Naive thymus-derived CD8-positive, alpha-beta T cell (primary cell): ENCODE measurements at places on chromosomes 1 and 21. TPM values are rescaled to one million over a fixed set of nuclear protein-coding genes. Genes with fewer than 3 reads are reported as not detected.

- no peak for DNase-seq
These were observed 10.0 kb downstream of the ADAMTS1 start for GRCh38 chr21:26835027-26835713.

The CFHR3 gene
- not detected for total RNA-seq

GRCh38 chr1:33818071-33818470, 45.8 kb upstream of the HMGB4 start:
- no peak for DNase-seq

DNA sequence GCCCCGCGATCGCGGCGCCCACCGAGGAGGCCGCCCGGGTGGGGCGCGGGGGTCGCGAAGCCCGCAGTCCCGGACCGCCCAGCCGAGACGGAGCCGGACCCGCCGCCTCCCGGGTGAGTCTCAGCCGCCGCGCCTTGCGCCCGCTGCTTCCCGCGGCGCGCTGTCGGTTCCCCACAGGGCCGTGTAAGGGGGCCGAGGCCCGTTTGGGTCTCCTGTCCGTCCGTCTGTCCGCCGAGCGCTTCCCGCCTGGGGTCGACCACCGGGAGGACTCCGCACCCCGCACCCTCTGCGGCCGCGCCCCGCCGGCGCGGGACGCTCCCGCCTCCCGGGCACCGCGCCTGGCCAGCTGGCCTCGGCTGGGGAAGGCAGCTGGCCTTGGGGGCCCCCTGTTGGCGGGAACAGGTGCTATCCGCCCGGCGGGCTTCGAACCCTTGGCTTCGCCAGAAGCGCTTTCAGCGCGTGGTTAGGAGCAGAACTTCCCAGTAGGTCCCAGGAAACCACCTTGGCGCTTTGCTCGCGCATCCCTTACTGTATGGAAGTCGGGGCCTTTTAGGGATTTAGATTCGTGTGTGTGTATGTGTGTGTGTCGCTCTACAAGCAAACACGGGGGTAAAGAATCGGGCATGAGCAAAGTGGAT, 414 bp downstream of the TMEM51 start:
- DNase-seq: no peak

- no peak for DNase-seq
These were observed 104.5 kb downstream of the KCNJ6 start for GRCh38 chr21:37811711-37812110.

- no peak for DNase-seq
These were observed 43.3 kb downstream of the COQ8A start for GRCh38 chr1:226983247-226983991.

DNA sequence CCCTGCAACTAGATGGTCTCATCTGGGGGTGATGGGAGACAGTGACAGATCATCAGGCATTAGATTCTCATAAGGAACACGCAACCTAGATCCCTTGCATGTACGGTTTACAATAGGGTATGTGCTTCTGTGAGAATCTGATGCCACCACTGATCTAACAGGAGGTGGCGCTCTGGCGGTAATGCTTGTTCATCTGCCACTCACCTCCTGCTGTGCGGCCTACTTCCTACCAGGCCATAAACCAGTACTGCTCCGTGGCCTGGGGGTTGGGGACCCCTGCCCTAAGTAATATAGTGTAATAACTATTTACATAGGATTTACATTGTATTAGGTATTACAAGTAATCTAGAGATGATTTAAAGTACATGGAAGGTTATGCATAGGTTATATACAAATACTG, 134.9 kb downstream of the CLEC20A start:
- no peak for DNase-seq

- DNase-seq: no peak
These were observed 73.8 kb upstream of the ZNF678 start for GRCh38 chr1:227489572-227489971.

GRCh38 chr1:168626326-168626725, 49.9 kb downstream of the XCL1 start:
- DNase-seq: no peak

GRCh38 chr1:218482683-218483082, 137.5 kb downstream of the TGFB2 start:
- DNase-seq: no peak

DNA sequence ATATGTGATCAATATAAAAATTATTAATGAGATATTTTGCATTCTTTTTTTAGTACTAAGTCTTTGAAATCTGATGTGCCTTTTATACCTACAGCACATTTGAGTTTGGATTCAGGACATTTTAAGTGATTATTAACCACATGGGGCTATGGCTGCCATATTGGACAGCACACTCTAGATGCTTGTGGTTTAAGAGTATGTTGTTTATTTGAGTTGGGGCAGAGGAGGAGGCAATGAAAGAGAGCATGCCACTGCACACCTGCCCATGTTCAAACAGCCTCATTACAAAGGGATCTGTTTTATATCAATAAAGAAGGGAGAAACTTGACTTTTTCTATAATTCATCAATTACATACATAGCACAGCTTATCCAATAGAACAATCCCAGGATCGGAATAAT, 99.4 kb upstream of the EDEM3 start:
- no peak for DNase-seq

- no peak for DNase-seq
These were observed 57.9 kb downstream of the ZNF678 start for GRCh38 chr1:227621211-227621610.

The ALPL gene
- total RNA-seq: not detected

DNA sequence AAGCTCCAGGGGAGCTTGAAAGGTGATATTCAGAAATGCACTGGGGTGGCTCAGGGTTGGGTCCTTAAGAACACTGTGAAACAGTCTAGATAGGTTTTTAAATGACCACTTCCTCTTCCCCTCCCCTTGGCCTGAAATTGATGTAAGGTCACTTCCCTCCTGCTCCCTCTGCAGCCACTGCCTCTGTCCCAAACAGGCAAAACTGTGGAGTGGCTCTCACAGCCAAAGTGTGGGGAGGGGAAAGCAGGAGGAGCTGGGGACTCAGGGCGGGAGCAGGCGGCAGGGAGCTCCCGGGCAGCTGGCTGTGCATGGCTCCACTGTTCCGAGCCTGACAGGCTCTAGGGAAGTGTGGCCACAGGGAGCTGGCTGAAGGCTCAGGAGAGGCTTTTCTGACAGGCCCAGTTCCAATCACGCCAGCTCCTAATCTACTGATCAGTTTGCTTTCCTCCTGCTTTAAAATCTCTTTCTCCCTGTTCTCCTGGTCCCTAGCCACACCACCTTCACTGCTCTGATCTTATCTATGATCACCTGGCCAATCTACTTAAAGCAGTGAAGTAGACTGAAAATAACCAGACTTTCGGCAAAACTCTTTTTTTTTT, 5.1 kb upstream of the CSRP1 start:
- DNase-seq: no peak

DNA sequence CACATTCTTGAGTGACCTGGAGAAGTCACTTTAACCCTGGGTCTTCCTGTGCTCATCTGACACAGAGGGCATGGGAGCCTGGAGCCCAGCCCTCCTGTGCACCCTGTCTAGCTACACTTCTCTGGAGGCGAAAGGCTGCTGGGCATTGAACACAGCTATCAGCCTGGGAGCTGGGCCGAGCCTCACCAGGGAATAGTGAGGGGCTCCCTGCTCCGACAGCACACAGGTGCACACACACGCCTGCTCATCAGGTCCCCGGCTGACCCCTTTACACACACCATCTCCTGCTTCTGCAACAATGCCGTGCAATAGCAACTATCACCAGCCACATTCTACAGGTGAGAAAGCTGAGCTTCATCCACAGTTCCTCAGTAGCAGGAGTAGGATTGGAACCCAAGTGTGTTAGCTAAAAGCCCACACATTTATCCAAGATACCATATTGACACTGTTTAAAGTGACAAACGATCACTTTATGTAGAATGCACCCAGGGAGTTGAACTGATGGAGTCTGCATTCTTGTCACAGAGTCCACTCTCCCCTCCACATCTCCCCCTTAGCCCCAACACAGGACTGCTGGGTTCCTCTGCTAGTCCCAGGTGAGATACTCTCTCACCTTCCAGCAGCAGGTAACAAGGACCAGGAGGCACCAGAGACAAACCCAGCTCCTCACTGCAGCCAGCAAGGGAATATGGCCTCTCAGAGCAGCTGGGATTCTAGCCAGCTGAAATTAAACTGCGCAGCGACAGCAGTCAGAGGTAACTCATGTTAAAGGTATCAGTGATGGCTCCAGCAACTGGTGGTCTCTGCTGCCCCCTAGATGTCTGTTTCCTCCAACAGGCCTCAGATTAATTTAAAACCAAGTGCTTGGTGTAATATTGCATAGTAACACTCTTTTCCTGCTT, 18.3 kb upstream of the CAPN8 start:
- DNase-seq: peak; percentile 58

The HES5 gene
- not detected for total RNA-seq

DNA sequence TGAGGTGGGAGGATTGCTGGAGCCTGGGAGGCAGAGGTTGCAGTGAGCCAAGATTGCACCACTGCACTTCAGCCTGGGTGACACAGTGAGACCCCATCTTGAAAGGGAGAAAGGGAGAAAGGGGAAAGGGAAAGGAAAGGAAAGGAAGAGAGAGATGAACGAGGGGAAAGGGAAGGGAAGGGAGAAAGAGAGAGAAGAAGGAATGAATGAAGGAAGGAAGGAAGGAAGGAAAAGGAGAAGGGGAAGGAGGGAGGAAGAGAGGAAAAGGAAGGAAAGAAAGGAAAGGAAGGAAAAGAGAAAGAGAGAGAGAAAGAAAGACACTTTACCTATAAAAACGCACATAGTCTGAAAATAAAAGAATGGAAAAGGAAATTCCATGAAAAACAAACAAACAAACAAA, 18.0 kb downstream of the ZNF695 start:
- no peak for DNase-seq

The DFFB gene
- total RNA-seq: 20.6 TPM

- DNase-seq: peak; percentile 49
These were observed 18.0 kb upstream of the PTP4A2 start for GRCh38 chr1:31955917-31956736.

- no peak for DNase-seq
These were observed 1.8 kb upstream of the PIK3CD start for GRCh38 chr1:9649769-9650168.

DNA sequence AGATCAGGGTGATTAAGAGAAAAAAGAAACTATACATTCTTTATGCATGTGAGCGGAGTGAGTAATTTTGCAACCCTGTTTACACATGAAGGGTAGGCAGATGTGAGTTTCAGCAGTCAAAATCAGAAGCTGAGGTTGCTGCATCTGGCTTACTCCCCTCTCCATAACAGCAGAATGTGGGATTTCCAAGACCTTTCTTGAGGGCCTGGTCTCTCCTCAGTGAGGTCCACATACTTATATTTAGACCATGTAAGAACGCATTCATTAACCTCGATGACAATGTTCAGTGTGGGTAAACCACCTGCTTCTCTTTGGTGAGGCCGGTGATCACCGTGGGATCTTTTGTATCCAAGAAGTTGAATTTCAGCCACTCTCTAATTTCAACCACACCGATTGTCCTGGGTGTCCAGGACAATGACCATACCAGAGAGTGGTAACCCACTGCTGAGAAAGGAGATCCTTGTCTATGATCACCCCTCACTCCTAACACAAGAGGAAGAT, 18.7 kb upstream of the RAP1A start:
- DNase-seq: no peak

DNA sequence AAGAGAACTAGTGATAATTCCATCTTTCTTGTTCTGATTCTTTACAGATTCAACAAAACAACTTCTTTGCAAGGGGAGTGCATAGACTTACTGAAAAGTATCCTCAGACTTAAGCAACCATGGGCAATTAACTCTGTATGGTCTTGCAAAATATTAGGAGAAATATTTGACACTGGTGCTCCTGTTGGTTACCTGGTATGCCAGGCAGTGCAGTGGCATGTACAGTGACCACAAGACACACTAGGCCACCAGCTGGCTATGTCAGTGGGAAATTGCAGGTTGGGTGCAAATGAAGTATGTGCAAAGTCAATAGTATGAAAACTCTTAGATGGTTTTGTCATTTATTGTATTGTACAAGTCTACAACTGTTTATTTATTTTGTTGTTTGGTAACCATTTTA, 34.5 kb downstream of the EPS15 start:
- DNase-seq: no peak

The GUCA2B gene
- not detected for total RNA-seq

DNA sequence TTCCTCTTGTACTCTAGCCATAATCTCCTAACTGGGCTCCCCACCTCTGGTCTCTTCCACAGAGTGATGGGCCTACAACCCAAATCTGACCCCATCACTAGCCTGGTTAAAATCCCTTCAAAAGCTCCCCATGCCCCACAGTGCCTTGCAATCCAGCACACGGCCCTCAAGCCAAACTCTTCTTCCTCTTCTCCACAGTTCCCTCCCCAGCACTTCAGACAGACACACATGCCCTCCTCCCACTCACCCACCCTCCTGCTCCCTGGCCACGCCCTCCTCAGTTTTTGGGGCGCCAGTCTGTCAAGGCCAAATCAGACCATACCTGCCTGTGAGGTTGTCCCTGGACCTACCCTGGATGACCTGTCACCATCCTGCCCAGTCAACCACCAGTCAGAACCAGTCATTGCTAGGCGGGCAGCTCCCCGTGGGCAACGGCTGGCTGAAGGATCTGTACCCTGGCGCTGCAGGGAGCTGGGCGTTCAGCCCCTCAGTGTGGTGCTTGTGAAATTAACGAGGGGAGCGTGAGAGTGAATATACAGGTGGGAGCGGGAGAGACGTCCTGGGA, 753 bp downstream of the C1orf210 start:
- no peak for DNase-seq

The S100A8 gene
- total RNA-seq: not detected

DNA sequence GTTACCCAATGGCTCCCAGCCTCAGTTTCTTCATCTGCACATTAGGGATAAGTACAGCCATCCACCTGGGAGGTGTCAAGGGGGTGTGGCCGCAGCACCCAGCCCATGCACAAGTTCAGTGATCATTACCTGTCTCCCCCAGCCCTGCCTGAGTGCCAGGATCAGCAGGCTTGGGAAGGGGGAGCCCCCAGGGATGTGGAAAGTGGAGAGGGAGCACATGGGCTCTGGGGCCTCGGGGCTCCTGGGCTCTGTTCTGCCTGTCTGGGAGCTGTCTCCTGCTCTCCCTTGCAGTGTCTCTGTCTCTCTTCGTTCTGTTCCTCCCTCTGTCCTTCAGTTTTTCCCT, 10.8 kb upstream of the PADI1 start:
- DNase-seq: no peak

DNA sequence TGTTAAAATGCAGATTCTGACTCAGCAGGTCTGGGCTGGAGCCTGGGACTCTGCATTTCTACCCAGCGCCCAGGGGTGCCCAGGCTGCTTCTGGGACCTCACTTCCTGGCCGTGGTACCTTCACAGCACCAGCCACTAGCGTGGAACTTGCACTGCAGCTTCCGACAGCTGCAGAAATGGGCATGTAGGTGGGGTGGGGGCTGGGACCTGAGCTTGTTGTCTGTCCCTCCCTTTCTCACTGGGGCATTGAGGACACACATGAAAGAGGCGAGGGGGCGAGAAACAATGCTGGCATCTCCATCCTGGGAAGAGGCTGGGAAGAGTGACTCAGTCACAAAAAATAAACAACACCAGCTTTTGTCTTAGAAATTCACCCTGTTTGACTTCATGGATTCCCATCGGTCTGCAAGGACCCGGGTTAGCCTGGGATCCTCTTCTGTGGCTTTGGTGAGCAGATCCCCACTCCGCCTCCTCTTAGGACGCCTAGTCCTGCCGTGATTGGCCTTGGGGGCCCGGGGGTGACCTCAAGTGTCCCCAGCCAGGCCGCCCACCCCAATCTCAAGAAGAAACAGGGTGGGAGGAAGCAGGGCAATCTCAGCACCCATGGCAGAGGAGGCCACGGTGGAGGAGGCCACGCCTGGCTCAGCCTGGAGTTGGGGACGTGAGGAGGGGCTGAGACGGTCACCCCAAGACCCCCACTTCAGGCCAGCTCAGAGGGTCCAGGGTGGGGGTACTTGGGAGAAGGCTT, 29.9 kb upstream of the POFUT2 start:
- DNase-seq: no peak

The SLC35F3 gene
- total RNA-seq: 0.49 TPM
